T-helper 9 cell (primary cell): ENCODE measurements at places on chromosomes 7 and 10.

DNA sequence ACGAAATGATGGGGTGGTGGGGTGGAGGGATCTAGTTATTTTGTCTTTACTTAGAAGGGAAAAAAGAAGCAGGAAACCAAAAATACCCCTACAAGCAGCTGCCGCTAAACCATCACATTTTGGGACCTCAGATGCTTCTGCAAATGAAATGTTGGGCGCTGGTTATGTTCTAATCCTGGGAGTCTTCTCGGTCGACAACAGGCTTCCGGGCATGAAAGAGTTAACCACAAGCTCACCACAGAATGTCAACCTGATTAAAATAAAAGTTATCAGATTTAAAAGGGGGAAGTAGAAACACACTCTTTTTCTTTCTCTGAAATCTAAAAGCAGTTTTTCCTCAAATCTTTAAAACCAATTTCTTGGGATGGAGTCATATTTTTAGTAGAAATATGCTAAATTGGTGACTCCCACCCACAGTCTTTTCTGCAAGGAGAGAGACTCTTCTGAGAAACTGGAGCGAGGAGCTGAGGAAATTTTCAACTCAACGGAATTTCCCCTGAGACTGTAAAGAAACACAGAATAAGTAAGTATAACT is 16.8 kb downstream of the IL2RA start:
- no peak for DNase-seq

- no peak for DNase-seq
These were observed 165.8 kb upstream of the PRSS1 start for GRCh38 chr7:142583446-142583845.

DNA sequence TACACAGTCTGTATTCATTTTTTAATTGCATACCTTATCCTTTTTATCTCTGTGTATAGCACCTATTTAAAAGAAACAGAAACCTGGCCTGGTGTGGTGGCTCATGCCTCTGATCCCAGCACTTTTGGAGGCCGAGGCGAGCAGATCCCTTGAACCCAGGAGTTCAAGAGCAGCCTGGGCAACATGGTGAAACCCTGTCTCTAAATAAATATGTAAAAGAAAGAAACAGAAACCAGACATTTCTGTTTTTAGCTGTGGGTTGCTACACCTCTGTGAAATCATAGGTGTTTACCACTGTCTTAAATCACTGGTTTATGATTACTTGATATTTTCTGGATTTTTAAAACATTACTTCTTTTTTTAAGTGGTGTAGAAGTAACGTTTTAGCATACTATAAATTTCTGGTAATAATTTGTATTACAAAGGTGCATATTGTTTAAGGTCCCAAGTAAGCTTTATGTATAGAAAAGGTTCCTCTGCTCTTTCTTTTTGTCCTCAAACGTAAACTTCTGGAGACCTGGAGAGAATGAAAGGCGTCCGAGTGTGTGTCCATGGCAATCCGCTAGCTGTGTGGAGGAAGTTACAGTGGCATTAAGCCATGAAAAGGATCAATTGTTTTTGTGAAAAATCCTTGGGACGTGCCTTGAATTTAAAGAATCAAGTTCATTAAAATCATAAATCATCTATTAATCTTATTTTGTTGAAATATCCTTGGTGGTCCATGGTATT is 41.1 kb downstream of the PTPRZ1 start:
- DNase-seq: no peak

GRCh38 chr10:31918671-31919409 is 9.8 kb downstream of the ARHGAP12 start:
- DNase-seq: no peak

GRCh38 chr7:118734541-118734940 is 510.0 kb downstream of the ANKRD7 start:
- no peak for DNase-seq

DNA sequence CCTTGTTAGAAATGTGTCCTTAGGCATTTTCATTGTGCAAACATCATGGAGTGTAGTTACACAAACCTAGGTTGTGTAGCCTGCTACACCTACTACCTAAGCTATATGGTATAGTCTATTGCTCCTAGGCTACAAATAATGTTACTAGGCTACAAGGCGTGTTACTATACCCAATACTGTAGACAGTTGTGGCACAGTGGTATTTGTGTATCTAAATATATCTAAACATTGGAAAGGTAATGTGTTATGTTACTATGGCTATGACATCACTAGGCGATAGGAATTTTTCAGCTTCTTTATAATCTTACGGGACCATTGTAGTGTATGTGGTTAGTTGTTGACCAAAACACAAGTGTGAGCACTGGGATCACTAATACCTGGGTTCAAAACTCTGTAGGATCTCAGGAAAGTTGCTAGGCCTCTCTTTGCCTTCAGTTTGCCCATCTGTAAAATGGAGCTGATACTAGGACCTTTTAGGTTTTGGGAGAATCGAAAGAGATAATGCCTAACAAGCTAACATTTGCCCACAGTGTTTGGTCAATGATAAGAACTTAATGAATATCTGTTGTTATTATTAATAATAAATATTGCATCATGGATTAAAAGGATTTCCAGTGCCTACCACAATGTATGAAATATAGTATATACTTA is 2.7 kb downstream of the BICC1 start:
- no peak for DNase-seq

DNA sequence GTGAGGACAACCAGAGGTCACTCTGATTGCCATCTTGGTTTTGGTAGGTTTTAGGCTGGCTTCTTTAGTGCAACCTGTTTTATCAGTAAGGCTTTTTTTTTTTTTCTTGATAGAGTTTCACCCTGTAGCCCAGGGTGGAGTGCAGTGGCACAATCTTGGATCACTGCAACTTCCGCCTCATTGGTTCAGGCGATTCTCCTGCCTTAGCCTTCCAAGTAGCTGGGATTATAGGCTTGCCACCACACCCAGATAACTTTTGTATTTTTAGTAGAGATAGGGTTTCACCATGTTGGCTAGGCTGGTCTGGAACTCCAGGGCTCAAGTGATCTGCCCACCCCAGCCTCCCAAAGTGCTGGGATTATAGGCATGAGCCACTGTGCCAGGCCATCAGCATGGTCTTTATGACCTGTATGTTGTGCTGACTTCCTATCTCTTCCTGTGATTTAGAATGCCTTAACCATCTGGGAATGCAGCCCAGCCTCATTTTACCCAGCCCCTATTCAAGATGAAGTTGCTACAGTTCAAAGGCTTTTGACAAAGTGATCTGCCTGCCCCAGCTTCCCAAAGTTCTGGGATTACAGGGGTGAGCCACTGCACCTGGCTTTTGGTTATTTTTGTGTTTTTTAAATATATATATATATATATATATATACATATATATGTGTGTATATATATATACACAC is 7.0 kb upstream of the ZNF425 start:
- no peak for DNase-seq

- no peak for DNase-seq
These were observed 492 bp upstream of the VCL start for GRCh38 chr10:73997461-73997786.

GRCh38 chr7:135718794-135719437 is 9.1 kb downstream of the SLC13A4 start:
- no peak for DNase-seq

GRCh38 chr10:110487411-110488331 is 10.0 kb upstream of the DUSP5 start:
- no peak for DNase-seq

GRCh38 chr10:58967551-58968388 is 208.7 kb upstream of the PHYHIPL start:
- no peak for DNase-seq

GRCh38 chr10:113504423-113504822 is 48.4 kb upstream of the HABP2 start:
- DNase-seq: no peak

- DNase-seq: no peak
These were observed 9.8 kb upstream of the DENND2A start for GRCh38 chr7:140650367-140650766.

DNA sequence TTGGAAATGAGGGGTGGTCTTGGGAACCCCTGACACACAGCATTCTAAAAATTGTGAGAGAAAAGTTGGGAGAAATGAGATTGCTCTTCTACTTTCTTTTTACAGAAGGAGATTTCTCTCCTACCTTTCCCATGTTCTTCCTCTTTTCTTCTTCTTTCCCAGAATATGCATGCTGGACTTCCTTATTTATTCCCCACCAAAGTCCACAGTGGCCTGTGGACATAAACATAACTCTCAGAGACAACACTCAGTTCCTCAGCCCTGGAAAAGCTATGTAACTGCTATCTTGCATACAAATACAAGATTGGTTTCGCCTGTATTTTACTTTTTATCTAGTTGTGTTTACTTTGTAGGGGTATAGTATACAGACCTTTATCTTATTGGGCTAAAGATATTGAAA is 54.6 kb upstream of the C1GALT1 start:
- DNase-seq: no peak

- no peak for DNase-seq
These were observed at the start of gene CDHR3 for GRCh38 chr7:105963038-105963667. CDHR3 (plus strand) TSS chr7:105963264; CDS start chr7:105963319, 55 bp downstream.

DNA sequence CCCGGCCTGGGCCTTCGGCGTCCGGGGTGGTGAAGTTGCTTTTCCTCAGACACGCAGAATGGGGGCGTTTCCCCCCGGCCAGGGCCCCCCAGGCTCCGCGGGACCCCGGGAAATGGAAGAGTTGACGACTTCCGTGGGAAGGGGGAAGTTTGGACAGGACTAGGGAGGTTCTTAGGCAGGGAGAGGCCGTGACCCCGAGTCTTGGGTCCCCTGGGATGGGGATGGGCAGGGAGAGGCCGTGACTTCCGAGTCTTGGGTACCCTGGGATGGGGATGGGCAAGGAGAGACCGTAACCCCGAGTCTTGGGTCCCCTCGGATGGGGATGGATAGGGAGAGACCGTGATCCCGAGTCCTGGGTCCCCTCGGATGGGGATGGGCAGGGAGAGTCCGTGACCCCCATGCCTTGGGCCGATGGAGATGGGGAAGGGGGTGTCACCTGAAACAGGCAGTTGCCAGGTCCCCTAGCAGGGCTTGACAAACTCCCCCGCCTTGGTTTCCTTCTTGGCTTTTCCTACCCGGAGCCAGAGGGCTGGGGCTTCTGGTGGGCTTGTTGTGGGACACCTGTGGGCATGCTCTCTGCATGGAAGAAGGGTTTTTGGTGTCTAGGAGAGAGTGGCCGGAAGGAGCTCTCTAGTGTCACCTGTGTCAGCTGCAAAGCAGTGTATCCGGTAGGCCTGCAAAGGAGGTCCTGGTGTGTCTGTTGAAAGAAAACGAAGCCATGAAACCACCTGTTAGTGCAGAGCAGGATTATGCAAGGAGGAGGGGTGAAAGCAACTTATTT is 1.1 kb downstream of the TRRAP start:
- peak; percentile 39 for DNase-seq

- DNase-seq: no peak
These were observed 9.3 kb downstream of the ANKRD7 start for GRCh38 chr7:118233799-118234198.

DNA sequence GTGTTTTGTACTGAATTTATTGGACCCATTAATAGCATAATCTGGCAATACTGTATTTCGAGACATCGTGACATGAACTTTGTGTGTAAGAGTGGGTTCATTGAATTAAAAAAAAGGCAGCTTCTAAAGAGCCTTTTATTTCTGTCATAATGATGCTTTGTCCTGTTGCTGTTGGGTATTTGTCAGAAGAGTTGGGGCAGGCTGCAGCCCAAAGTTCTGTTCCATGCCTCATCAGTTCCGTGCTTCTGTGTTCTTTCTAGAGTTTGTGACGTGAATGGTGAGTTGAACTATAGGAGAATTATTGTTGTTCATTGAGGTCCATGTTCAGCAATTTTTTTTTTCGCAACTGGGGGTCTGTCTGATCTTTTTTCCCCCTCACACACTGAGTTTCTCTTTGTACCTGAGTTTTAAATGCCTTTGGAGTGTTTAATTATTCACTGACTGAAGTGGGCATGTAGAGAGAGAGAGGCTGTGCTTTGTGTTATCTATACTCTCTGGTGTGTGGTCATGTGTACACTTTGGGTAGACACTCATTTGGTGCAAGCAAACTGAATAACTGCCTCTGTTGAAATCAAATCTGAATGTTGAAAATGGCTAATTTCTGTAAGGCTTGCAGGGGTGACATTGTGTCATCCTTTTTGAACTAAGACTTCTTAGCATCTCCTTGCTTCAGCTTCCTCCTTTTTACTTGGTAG is 69.8 kb downstream of the ADD3 start:
- DNase-seq: no peak

- DNase-seq: no peak
These were observed 25.9 kb downstream of the DNAJB12 start for GRCh38 chr10:72328829-72329204.

- no peak for DNase-seq
These were observed 3.8 kb downstream of the SPRN start for GRCh38 chr10:133420579-133420978.

- DNase-seq: no peak
These were observed 42.5 kb upstream of the FZD8 start for GRCh38 chr10:35684586-35684985.

GRCh38 chr10:22839639-22840038 is 88.2 kb upstream of the ARMC3 start:
- no peak for DNase-seq

GRCh38 chr10:10677479-10677878 is 340.2 kb upstream of the CELF2 start:
- DNase-seq: no peak

DNA sequence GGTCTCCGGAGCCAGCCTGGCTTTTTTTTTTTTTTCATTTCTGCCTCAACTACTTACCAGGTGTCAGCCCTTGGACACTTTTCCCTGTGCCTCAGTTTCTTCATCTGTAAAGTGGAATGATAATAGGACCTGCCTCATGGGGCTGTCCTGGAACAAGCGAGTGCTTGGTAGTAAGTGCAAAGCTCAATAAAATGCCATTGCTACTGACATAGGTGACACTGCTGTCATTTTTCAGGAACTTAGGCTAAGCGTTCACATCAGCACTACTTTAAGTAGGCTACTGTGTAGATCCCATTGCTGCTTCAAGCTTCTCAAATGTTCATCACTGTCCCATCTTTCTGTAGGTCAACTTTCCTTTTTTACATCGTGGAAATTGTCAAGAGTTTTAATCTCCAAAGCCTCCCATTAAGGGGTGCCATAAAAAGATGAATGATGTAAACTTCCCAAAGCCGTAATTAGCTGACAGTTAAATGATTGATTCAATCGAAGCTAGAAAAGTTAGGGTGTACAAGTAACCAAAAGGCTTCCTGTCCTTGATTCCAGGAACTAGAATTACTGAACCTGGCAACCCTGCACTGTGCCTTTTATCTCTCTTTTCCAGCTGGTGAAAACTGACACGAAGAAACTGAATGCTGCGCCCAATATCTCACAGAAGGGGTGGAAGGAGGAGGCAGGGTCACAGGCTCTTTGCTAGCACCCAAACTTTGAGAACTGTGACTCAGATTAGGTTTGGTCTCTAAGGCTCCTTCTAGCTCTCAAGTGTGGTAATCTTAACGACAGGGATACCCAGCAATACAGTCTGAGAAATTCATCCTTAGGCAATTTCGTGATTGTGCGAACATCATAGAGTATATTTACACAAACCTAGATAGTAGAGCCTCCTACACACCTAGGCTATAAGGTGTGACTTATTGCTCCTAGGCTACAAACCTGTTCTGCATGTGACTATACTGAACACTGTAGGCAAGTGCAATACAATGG is 861 bp upstream of the USP6NL start:
- DNase-seq: no peak

- no peak for DNase-seq
These were observed 52.2 kb downstream of the STEAP1B start for GRCh38 chr7:22447762-22448161.

GRCh38 chr7:90269163-90269562 is 24.2 kb downstream of the CFAP69 start:
- DNase-seq: no peak
